NCI-H2081 (cell line): ENCODE measurements at places on chromosomes 7 and 10.
A peak's percentile ranks its signal among the peaks of the same experiment; 100 is the strongest.

GRCh38 chr10:3982746-3983442 lies 197.9 kb upstream of the KLF6 start:
- DNase-seq: no peak

- no peak for DNase-seq
Measured at GRCh38 chr10:131431978-131432690, 120.6 kb upstream of the TCERG1L start.

GRCh38 chr10:625333-625696 lies 64.2 kb downstream of the DIP2C start:
- DNase-seq: peak; percentile 7

GRCh38 chr7:77831953-77832352 lies 33.4 kb downstream of the PHTF2 start:
- DNase-seq: no peak

GRCh38 chr10:87987206-87987605 lies 123.8 kb downstream of the PTEN start:
- no peak for DNase-seq

- DNase-seq: no peak
Measured at GRCh38 chr7:150403376-150404171, 24.4 kb downstream of the ZNF775 start.

DNA sequence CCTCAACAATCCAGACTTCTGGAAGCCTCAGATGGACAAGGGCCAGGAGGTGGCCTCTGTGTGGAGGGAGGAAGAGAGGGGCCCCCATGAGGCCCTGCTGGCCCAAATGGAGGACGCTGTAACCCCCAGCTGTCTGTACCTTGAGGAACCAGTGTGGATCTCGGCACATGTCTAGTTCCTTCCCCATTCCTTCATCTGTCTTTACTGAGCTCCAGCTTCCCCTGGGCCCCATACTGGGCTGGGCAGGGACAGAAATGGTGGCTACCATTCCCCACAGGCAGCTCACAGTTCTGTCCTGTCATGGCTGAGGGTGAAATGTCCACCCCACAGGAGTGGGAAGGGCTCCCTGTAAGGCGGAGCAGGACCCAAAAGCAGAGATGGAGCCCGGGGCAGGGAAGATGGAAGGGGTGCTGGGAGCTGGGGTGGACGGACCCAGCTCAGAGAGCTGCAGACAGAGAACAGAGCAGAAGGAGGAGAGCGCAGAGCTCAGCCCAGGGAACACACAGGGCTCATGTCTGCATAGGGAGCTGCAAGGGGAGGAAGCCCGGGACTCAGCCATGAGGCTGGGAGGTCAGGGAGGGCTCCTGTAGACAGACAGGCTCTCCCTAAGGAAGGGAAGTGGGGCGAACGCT lies 22.8 kb downstream of the ANTXRL start:
- no peak for DNase-seq

DNA sequence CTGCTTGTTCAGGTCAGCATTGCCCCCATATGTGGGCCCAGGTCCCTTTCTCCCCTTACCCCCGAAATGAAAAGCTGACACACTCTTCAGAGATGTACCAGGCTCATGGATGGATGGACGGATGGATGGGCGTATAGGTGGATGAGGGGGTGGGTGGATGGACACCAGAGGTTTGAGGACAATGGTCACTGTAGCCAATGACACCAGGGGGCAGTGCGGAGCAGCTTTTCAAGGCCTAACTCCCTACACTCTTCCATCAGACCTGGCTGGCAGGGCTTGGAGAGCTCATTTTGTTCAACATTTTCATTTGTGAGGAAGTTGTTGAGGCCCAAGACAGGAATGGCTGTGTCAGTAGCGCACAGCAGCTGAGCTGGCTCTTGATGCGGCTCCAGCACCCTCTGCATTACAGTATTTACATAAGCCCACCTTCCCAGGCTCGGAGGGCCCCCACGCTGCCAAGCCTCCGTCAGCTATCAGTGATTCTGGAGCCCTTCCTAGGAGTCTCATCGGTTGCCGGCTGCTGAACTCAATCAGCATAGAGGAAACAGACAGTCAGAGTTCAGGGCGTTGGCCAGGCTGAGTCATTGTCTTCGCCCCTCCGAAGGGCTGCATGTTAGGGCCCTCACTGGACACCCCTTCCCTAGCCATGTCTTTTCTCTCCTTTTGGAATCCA lies 11.6 kb upstream of the FFAR4 start:
- peak; percentile 53 for DNase-seq

GRCh38 chr10:70323138-70323696 lies 39.4 kb upstream of the NPFFR1 start:
- DNase-seq: no peak

- no peak for DNase-seq
Measured at GRCh38 chr7:28246921-28247461, 66.4 kb upstream of the JAZF1 start.
